ENCODE measurements at places on chromosomes 4 and X. TPM values are rescaled to one million over a fixed set of nuclear protein-coding genes. Genes with fewer than 3 reads are reported as not detected.
A peak's percentile ranks its signal among the peaks of the same experiment; 100 is the strongest.

The DIAPH2 gene
- 13.9 TPM for total RNA-seq

DNA sequence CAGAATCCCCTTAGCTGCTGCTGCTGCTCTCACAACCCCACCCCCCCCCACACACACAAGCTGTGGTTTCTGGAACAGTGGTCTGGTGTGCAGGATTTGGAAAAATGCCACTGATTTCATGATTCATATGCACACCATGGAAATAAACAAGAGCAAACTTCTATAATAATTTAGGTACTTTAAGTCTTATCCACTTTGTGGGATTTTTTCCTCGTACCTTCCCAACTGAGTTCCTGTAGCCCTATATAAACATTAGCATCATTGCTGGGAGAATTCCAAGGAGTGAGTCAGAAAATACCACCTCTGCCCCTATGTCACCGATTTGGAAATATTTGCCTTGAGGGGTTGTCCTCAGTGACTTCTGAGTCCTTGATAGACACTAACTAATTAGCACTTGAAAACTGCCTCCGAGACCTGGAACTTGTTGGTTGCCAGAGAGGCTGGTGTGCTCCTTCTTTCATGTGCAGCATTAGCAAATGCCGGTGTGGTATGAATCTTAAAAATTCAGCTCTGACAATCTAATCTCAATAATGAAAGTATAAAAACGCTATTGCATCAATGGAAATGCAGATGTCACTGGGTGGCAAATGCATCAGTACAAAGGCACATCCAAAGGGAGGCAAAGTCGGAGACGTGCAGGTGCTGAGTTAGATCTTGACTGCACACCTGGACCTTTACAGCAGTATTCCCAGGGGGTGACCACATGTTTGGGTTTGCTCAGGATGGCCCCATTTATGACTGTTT is 61.8 kb downstream of the CPE start:
- DNase-seq, result peak; percentile 21

DNA sequence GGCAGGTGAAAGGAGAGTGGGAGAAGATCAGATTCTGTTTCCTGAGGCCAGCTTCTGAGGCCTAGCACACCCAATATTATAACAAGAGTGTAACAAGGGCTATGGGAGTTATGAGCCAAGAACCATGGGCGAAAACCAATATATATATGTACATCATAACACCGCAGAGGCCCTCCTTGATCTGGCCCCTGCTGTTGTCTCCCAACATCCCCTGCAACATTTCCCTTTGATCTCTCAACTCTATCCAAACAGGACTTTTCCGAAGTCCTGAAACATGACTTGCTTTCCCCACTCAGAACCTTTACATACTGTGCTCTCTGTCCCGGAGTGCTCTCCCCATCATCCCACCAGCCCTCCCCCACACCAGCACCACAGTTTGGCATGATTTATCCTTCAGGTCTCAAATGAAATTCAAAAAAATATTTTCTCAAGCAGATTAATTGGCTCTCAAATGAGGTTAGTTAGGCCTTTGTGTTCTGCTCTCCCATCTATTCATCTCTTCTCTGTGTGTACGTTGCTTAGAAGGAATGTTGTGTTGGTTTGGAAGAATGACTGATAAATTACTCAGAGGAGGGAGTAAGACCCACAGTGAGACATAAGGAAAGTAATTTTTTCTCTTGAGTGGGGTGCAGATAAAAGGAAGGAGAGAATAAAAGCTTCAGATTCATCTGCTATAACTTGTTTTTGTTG is 58.1 kb upstream of the SMIM10 start:
- no peak for DNase-seq

- no peak for DNase-seq
These were observed 17.6 kb downstream of the PDGFC start for GRCh38 chr4:156953951-156954350.

The FHL1 gene
- 72.1 TPM for total RNA-seq

DNA sequence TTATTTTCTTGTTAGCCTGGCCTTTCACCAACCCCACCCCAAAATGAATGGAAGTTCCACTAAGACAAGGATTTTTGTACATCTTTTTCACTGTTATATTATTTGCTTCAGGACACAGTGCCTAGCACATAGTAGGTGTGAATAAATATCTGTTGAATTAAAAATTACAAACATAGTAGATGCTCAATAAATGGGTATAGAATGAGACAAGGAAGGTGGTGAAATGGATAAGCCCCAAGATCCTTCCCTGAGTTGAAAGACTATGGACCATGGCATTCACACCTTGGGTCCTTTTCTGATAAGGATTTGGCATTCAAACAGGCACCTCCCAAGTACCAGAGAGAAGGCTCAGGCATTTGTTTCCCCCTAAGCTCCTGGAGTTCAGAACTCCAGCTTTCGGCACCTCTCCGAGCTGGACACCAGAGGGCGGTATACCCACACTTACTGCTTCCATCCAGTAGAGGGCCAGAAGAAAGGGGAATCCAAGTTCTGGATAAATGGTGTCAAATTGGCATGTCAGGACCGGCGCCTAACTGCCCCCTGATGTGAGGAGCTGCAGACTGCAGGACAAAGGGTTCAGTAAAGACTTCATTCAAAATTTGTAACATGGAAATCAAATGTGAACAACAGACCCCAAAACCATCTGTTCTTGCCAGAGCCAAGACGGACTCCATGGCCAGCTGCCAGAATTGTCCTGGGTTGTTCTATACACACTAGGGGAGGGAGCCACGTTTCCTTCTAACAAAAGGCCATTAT is 193.0 kb downstream of the GPC3 start:
- peak; percentile 88 for DNase-seq

The FMR1NB gene
- not detected for total RNA-seq

DNA sequence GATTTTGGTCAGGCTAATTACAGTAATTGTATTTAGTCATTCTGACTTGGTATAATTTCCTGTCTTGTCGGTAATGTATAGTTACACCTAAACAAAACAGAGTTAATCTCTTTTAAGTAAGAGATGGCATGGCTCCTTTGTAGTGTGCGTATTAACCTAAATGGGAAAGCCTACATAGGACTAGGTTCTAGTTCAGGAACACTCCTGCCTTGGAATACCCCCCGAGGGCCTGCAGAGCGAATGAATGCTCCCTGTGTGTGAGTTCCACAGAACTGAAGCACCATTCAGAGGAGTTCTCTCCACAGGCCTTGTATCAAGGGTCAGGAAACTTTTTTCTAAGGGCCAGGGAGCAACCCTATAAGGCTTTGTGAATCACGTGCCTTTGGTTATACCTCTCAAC is 44.9 kb upstream of the STIM2 start:
- DNase-seq, result no peak

The SORBS2 gene
- total RNA-seq, result 17.8 TPM

The PABPC1L2A gene
- 1.4 TPM for total RNA-seq

DNA sequence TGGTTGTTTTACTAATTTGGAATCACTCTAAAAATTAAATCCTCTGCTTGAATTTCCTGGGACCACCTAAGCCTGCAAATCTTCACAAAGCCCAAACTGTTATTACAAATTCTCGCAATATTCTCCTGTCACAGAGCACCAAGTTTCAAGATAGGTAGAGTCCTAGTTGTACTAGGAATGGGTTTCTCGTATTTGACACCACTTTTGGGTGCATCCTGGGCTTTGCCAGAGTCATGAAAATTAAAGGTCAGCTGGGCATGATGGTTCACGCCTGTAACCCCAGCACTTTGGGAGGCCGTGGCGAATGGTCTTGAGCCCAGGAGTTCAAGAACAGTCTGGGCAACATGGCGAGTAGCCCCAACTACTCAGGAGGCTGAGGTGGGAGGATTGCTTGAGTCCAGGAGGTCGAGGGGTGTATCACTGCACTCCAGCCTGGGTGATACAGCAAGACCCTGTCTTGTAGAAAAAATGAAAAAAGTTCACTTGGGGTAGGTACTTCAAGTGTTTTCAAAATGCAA is 30.6 kb upstream of the MANBA start:
- DNase-seq, result no peak

All from GM23338 (cell line).